A549 treated with DMSO at 1 μM for 4 hours (cell line): ENCODE measurements at places on chromosomes 12 and 14. TPM values are rescaled to one million over a fixed set of nuclear protein-coding genes. Genes with fewer than 3 reads are reported as not detected.

POTEG gene
- not detected in 5 replicates for total RNA-seq

SRRM4 gene
- not detected in 5 replicates for total RNA-seq

ERP27 gene
- total RNA-seq = not detected in 5 replicates

HOXC12 gene
- total RNA-seq = not detected in 5 replicates

PEBP1 gene
- 237 to 296 TPM (median 267 TPM) in 5 replicates for total RNA-seq

LALBA gene
- not detected in 5 replicates for total RNA-seq

CPNE8 gene
- total RNA-seq = 11.1 to 13.5 TPM (median 11.5 TPM) in 5 replicates

AKAP5 gene
- total RNA-seq = 0.42 to 0.52 TPM (median 0.45 TPM) in 5 replicates

PIANP gene
- total RNA-seq = 0.58 to 1.6 TPM (median 0.96 TPM) in 5 replicates
